ENCODE measurements at places on chromosomes 16 and 17. TPM values are rescaled to one million over a fixed set of nuclear protein-coding genes. Genes with fewer than 3 reads are reported as not detected.

TXNL4B gene
- 8.7 TPM for polyA plus RNA-seq

HOXB2 gene
- polyA plus RNA-seq, result not detected

SPNS3 gene
- not detected for polyA plus RNA-seq

OR3A3 gene
- polyA plus RNA-seq, result not detected

FASN gene
- polyA plus RNA-seq, result 0.54 TPM

ABCA10 gene
- 6.0 TPM for polyA plus RNA-seq

CES1 gene
- not detected for polyA plus RNA-seq

RPL23 gene
- polyA plus RNA-seq, result 943 TPM

METTL26 gene
- polyA plus RNA-seq, result 32.9 TPM

PIRT gene
- 0.95 TPM for polyA plus RNA-seq

ASB16 gene
- not detected for polyA plus RNA-seq

MYL4 gene
- not detected for polyA plus RNA-seq

NPIPB2 gene
- polyA plus RNA-seq, result not detected

CCL17 gene
- polyA plus RNA-seq, result not detected

TRPV2 gene
- polyA plus RNA-seq, result not detected

SYNGR3 gene
- 80.6 TPM for polyA plus RNA-seq

IRF8 gene
- 0.82 TPM for polyA plus RNA-seq

HOXB9 gene
- not detected for polyA plus RNA-seq

CCL7 gene
- polyA plus RNA-seq, result not detected

SLC5A11 gene
- 18.1 TPM for polyA plus RNA-seq

NLRC3 gene
- polyA plus RNA-seq, result 0.73 TPM

ADGRG1 gene
- polyA plus RNA-seq, result 2.3 TPM

HSD11B2 gene
- polyA plus RNA-seq, result 0.12 TPM

BAIAP2 gene
- polyA plus RNA-seq, result 236 TPM

KRTAP16-1 gene
- not detected for polyA plus RNA-seq

ITFG1 gene
- polyA plus RNA-seq, result 251 TPM

TMEM220 gene
- 3.2 TPM for polyA plus RNA-seq

NPIPB4 gene
- polyA plus RNA-seq, result 6.8 TPM

CDK12 gene
- polyA plus RNA-seq, result 4.6 TPM

SLC6A2 gene
- not detected for polyA plus RNA-seq

KRT24 gene
- polyA plus RNA-seq, result 0.85 TPM

QRICH2 gene
- 0.21 TPM for polyA plus RNA-seq

EMC6 gene
- 53.0 TPM for polyA plus RNA-seq

MT1F gene
- polyA plus RNA-seq, result 4.8 TPM

SEPTIN12 gene
- polyA plus RNA-seq, result not detected

SEZ6L2 gene
- polyA plus RNA-seq, result 97.4 TPM

MEIOB gene
- not detected for polyA plus RNA-seq

ZG16 gene
- not detected for polyA plus RNA-seq

GGNBP2 gene
- 58.1 TPM for polyA plus RNA-seq

HEXD gene
- polyA plus RNA-seq, result 2.0 TPM

TSPOAP1 gene
- polyA plus RNA-seq, result 6.9 TPM

DHODH gene
- 3.3 TPM for polyA plus RNA-seq

PIGW gene
- polyA plus RNA-seq, result 2.1 TPM

MPP3 gene
- 2.2 TPM for polyA plus RNA-seq

OTOP3 gene
- not detected for polyA plus RNA-seq

ZNF469 gene
- not detected for polyA plus RNA-seq

TBKBP1 gene
- 2.1 TPM for polyA plus RNA-seq

CDYL2 gene
- polyA plus RNA-seq, result 4.3 TPM

MFSD6L gene
- polyA plus RNA-seq, result not detected

KLHL10 gene
- not detected for polyA plus RNA-seq

SMIM36 gene
- not detected for polyA plus RNA-seq

USP43 gene
- polyA plus RNA-seq, result not detected

XAF1 gene
- polyA plus RNA-seq, result not detected

Data from Purkinje cell (primary cell).